ENCODE measurements at places on chromosomes 11 and 22.

DNA sequence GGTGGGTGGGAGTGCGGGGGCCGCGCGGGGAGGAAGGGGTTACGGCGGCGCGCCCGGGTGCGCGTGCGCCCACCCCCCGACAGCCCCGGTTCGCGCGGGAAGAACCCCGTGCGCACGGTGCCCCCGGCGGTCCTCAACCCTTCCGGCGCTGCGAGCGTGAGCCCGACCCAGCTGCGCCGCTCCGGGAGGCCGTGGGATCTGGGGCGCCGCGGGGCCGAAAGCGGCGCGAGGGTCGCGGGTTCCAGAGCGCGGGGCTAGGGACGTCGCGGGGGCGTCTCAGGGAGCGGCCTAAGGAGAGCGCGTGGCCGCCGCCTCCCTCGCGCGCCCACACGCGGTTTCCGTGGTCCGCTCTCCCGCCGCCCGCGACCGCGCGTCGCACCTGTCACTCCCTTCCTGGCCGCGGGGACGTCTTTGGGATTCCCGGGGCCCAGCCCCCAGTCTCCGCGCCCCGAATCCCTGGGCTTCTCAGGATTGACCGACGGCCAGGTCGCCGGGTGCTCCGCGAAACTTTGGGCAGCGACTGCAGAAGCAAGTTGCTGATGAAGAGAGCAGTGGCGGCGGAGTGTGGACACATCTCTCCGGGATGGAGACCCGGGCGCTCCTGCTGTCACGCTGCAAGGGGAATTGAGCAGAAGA, 582 bp downstream of the SREBF2 start:
- DNase-seq, result peak; percentile 37

DNA sequence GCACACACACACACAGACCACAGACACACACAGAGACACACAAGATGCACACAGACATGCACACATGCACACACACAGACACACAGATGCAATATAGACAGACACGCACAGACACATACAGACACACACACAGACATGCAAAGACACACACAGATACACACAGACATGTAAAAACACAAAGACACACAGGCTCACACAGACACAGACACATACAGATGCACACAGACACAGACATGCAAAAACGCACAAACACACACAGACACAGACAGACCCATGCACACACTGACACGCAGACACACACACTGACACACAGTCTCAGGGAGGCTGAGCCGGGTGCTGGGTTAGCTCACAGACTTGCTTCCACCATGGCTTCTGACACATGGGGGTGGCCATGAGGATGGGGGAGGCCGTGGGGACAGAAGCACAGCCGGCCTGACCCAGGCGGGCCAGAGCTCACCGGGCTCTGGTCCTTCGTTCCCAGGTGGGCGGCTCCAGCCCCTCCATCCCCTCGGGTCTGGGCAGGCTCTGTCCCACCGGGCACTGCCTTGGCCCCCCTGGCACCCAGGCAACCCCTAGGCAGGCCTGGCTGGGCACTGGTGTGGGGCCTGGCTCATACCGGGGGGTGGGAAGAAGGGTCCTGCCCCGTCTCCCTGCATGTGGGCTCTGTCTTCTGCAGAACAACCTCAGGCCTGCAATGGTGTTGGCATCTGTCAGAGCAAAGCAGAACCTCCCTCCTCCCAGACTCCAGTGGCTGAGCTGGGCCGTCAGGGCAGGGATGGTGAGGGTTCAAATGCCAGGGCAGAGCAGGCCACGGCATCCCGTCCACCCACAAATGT, 1489.5 kb downstream of the BRD1 start:
- no peak for DNase-seq

DNA sequence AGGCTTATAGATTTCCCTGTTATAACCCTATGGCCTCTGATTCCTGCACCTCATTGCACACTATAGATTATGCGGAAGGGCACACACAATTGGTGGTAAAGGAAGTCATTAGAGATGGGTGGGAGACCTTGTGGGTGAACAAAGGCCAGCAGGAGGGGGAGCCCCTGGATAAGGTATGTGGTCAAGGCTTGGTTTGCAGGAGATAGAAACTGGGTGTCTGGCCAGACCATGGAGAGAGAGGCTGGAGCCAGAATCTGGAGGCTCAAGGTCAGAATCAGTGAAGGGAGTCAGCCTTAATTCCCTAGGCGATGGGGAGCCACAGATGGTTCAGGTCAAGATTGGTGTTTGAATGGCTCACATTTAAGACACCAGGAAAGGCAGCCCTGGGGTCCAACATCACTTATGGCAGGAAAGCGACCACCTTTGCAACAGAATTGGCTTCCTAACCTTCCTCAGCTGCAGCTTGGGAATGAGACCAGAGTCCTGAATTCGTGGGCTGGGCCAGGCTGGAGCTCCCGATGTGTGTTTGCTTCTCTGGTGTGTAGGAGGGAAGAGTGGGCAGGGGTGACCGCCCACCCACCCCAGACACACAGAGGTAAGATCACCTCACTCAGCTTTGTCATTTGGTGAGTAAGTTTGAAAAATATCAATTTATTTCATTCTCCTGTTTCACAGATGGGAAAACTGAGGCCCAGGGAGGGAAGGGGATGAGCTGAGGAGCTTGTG, 22.7 kb upstream of the SCUBE1 start:
- DNase-seq, result no peak

DNA sequence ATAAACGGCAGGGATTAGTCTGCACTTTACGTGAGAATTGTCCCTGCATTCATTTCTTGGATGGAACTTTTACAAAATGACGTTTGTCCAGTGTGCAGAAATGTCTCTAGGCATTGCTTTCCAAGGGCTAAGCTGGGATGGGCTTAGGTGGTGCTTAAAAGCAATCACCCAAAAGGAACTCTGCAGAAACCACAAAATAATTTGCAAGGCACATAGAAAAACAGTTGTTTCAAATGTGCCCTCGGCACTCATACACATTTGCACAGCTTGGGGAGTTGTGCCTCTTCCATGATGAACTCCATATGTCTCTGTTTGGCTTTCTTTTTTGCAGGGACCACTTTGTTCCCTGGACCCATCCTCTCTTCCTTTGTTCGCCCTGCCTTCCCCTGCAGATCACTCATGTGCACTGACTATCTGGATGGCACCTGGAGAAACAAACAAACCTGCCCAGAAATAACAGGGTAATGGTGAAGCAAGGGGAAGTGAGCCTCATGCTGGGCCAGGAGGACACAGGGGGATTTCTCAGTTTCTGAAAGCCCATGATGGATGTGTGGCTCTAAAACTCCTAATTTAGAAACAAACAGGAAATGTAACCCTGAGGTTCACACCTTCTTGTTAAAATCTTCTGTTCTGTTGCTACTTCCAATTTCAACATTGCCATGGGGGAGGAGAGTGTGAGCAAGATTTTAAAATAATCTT, 150.2 kb downstream of the SNX19 start:
- DNase-seq, result no peak

DNA sequence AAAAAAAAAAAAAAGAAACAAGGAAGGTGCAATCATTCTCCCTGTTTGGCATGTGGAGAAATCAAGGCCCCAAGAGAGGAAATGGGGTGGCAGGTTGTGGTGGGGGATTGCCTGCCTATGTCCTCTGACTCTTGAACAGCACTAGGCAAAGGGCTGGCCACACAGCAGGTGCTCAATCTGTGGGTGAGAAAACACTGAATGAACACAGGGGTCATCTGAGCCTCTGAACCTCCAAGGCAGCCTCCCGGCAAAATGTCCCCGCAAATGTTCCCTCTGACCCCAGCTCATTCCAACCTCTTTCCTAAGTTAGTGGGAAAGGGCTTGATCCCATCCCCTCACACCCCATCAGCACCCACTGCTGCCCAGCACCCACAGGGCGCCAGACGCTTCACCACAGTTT, 4.6 kb downstream of the PLA2G6 start:
- no peak for DNase-seq

DNA sequence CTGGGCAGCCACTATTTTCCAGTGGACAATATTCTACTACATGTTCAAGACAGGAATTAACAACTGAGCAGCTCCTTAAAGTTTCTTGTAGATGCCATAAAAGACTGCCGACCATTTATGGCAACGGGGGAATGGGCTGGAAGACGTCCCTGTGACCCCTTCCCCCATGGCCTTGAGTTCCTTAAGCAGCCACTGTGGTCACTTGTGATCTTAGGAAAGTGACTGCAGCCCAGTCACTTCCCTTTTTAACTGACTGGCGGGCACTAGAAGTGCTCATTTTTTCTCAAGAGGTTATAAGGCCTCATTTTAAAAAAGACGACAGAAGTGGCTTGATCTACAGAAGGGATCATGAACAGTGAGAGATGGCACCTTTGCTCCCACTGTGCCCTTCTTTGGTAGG, 153.2 kb upstream of the NARS2 start:
- DNase-seq, result no peak

DNA sequence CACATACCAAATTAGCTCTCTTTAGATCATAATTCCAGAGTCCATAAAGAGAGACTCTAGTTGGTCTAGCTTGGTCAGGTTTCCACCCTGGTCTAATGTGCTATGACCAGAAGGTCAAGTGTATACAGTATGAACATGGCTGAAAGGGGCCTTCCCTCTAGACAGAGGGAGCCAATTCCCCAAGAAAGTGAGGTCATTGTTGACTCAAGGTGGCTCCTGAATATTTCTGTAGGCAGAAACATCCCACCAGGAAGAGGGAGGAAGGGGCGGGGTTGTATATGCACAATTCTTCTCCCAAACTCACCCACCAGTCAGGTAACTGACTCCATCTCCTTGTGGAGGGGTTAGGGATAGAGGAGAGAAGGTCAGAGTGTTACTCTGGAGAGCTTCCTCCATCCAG, 281.8 kb upstream of the PLET1 start:
- DNase-seq, result no peak

- DNase-seq, result no peak
Observed at GRCh38 chr11:125253289-125253688, 88.7 kb downstream of the PKNOX2 start.

DNA sequence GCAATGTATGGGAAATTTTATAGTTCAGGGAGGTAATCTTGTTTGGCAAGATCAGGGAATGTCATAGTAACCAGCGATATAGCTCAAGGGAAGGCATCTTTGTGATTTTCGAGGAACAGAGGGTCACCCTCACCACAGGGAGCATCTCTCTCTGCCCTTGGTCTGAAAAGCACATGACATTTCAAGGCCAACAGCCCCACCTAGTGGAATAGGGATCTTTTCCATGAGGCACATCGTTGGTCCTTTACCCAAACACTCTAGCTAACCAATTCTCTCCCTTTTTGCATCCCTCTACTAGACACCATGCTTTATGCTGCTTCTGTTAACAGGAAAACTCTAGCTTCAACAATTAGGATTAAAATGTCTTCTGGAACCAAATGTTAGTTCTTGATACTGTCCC, 179.0 kb downstream of the GRM5 start:
- peak; percentile 49 for DNase-seq

GRCh38 chr11:61890529-61891330, 615 bp downstream of the FADS3 start:
- DNase-seq, result peak; percentile 16

GRCh38 chr22:35743326-35743860, 25.7 kb downstream of the APOL5 start:
- DNase-seq, result no peak

DNA sequence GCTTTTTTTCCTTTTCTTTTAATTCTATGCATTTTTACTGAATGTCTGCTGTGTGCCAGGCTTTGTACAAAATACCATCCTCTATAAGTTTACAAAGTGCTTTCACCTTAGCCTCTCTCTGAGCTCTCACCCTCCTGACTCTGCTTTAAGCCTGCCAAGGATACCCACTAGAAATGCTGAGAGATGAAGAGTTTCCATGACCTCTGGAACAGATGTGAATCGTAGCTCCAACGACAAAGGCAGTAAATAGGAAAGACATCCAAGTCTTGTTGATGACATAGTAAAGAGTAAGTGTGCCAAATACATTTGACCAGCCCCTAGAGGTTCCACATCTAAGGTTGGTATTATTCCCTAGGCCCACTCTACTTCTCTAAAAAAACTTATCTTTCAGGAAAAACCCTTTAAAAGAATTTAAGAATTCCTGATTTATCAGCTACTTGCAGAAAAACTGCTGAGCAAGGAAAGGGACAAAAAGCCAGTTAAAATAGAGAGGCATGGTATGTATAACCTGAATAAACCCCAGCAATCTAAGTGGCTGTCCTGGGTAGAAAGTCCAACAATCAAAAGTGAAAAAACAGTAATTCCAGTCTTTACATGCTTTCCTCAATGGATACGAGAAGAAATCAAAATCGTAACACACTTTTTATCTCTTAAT, 45.4 kb downstream of the GAB2 start:
- no peak for DNase-seq

GRCh38 chr11:113174882-113175281, 139.5 kb upstream of the TTC12 start:
- no peak for DNase-seq

DNA sequence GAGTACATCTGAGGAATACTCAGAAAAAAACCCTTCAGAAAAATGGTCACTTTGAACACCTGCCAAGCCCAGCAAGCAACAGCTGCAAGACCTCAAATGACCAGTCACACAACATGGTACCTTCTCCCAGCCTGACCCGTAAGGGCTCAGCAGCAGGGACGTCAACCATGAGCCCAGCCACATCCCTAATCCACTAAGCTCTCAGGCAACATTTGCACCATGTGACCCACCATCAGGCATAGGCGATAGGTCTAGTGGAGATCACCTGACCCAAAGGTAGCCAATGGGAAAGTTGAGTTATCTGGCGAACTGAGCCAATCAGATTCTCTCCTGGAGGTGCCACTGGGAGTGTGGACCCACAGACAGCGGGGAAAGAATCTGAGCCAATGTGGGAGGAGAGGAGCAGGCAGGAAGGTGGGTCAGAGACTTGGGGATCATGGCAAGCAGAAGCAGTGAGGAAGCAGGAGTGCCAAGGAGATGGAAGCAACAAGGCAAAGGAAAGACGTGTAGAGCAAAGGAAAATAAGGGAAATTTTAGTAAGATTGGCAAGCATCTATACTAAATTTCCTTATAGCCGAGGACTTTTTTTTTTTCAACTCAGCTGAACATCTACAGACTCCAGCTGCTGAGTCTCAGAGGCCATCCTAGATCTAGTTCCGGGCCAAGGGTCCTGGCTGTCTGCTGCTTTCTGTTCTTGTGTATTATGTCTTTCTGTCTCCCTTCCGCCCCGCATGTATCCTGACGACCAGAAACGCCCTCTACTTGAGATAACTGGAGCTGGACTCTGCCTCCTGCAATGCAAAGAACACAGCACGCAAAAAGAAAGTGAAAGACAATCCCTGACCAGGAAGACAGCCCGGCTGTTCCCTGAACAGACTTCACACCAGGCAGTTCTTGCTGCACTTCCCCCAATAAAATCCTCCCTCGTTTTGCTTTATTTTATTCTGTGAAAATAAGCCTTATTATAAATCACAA, 11.0 kb upstream of the PLAAT2 start:
- peak; percentile 57 for DNase-seq

DNA sequence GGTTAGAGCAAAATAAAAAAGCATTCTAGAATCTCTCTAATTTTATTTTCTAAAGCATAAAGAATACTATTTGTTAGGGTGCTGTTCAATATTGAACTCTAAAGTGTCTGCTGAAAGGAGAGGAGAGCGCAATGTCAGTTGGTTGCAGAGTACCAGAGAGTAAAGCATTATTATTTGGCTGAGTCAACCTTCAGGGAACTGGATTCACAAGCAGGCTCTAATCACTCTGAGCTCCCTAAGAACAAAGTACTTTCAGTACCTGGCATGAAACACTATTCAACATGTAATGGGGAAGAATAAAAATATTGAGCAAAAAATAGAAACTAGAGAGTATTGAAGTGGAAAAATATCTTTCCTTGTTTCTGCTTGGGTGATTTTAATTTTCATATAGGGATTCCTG, 961.0 kb upstream of the CCDC90B start:
- no peak for DNase-seq

- DNase-seq, result no peak
Observed at GRCh38 chr11:82004537-82005213, 729.0 kb downstream of the FAM181B start.

Measured in CD4-positive, alpha-beta T cell treated with Interleukin-2 at 100 ng/mL for 4 hours (primary cell).